ENCODE measurements at places on chromosomes 4 and X.

- no peak for DNase-seq
Observed at GRCh38 chr4:151745481-151746231, 15.2 kb downstream of the GATB start.

DNA sequence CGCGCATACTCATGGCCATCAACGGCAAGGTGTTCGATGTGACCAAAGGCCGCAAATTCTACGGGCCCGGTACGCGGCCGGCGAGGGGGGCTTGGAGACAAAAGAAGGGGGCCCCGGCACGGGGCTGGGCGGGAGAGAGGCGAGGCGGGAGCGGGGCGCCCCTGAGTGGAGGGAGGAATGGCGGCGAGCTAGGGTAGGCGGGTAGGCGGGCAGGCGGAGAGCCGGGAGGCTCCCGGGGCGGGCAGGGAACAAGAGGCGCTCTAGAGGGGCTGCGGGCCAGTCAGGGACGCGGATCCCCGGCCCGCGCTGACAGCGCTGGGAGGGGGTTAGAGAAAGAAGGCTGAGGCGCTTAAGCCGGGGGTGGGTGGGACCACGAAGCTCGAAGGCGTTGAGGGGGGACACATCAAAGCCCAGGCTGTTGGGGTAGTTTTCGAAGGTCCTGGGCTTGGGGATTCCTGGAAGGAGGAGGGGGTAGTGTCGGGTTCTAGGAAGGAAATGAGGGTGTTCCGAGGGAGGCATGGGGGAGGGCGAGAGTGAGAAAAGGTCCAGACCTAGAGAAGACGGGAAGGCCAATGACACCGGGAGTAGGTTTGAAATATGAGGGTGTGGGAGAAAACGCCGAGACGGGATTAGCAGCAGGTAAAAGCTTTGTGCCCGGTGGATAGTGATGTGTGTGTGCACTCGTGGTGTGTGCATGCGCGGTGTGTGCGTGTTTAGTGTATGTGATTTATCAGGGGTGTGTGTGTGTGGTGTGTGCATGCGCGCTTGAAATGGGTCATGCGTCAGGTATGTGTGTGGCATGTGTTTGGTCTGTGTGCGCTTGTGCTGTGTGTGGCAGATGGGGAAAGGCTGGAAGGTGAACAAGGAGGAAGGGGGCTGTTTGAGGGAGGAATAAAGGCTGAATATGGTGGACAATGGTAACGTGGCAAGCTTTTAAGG lies 807 bp downstream of the PGRMC1 start:
- no peak for DNase-seq

DNA sequence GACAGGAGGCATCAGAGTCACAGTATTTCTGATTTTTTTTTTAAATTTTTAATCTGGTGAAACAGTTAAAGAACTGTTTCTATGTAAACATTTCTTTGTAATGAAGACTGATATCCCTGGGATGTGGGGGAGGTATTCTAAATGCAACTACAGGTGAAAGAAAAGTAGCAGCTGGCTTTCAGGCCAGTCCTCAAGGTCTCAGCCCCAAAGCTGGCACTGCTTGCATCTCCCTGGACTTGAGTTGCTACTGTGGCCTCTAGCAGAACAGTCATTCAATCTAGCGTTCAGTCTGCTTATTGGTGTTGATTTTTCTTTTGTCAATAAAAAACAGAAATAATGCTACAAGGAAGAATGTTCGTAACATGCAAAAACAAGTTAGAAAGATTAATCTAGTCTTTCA lies 4.9 kb downstream of the MBNL3 start:
- DNase-seq = no peak

- DNase-seq = no peak
Observed at GRCh38 chrX:40155589-40156469, 58.1 kb upstream of the BCOR start.

GRCh38 chr4:10416441-10416840 lies 40.8 kb downstream of the ZNF518B start:
- DNase-seq = no peak

GRCh38 chrX:9349572-9350494 lies 115.0 kb upstream of the TBL1X start:
- DNase-seq = no peak

DNA sequence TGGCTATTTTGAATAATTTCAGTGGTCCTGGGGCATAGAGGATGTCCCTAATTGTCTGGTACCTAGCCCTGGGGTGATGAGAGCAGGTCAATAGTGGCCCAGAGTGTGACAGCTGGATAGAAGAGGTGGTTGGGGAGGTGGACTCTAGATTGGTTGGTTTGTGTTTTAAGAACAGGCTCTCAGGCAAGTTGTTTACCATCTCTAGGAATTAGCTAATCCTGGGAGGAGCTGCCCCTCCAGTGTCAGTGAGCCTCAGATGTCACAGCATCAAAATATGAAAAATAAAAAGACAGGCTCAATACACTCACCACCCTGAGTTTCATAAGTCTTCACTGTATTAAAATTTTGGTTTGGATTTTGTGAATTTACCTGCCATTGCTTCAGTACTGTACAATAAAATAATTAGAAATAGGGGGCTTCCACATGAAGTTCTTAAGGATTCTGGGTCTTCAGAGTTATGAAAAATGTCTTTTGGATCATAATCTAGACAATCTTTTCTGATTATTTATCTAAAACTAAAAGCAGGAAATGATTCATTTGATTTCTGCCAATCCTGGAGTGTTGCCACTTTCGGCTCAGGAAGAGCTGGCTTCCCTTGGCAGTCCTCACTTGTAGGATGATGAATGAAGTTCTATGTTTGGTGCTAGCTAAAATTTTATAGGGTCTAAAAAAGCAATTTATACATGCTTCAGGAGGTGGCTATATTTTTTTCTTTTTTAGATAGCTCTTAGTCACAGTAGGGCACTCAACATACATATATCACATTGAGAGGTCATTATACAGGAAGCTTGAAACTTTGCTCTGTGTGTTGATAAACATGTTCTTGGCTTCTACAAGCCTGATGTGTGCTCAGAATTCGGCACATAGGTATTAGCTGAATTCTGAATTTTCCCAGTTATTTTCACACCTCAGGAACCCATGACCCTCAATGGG lies 395.1 kb downstream of the RAB28 start:
- no peak for DNase-seq

DNA sequence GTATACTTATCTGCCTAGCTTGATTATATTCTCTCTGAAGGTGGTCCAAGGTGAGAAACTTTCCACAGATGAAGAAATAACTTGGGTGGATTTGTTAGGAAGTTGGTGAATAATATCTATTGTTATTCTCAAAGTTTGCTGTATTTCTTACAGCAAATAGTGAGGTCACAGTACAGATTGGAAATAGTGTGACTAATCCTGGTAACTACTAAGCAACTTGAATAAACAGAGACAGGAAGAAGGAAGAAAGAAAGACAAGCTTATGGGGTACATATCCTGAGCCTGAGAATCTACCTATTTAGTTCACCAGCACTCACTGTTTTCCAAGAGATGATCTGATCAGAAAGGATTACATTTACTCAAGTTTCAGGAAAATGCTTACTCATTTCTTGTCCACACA lies 1416.1 kb downstream of the RPA4 start:
- no peak for DNase-seq

DNA sequence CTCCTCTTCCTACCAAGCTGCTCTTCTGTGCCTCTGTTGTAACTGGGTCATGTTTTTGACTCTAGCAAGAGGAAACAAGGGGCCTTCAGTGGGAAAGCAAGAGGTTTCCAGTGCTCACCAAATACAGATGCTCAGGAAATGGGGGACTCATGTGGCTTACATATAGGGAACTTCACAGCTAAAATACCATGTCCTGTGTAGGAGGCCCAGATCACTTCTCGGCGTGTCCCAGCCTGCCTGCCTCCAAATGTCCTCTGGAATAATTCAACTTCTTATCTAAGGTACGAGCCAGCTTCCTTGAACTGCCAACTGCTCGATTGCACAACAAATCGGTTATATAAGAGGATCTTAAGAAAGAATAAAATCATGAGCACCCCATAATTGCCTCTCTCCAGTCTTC lies 161.3 kb downstream of the KIT start:
- DNase-seq = no peak

DNA sequence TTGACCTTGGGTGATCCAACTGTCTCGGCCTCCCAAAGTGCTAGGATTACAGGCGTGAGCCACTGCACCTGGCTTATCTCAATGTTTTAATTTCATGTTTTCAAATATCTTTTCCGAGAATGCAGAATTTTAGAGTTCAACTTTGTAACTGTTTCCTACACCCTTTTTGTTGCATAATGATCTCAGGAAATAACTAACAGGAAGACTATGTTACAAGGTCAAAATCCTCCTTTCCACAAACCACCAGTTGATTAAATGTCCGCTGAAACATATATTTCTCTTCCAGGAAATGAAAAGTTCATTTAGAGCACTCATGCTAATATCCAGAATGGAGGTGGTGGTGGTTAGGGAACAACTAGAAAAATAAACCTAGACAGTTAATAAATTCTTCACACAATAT lies 377.8 kb downstream of the PPP4R3C start:
- DNase-seq = no peak

DNA sequence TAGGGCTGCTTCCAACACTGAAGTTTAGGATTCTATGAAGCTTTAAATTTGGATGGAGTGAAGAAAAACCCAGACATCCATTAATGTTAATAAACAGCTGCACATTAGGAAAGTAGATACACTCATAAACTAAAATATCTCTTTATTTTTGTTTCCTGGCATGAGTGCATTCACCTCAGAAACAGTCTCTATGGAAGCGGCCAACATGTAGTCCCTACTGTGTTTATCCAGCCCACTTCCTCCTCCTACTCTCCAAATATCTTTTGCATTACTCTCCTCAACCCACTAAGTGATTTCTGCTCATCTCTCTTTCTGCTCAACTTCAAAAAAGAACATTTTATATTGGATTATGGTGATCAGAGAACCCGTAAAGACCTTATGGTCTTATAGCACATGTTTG lies 180.3 kb upstream of the MXRA5 start:
- no peak for DNase-seq

GRCh38 chr4:81142744-81143143 lies 72.3 kb downstream of the PRKG2 start:
- DNase-seq = no peak

DNA sequence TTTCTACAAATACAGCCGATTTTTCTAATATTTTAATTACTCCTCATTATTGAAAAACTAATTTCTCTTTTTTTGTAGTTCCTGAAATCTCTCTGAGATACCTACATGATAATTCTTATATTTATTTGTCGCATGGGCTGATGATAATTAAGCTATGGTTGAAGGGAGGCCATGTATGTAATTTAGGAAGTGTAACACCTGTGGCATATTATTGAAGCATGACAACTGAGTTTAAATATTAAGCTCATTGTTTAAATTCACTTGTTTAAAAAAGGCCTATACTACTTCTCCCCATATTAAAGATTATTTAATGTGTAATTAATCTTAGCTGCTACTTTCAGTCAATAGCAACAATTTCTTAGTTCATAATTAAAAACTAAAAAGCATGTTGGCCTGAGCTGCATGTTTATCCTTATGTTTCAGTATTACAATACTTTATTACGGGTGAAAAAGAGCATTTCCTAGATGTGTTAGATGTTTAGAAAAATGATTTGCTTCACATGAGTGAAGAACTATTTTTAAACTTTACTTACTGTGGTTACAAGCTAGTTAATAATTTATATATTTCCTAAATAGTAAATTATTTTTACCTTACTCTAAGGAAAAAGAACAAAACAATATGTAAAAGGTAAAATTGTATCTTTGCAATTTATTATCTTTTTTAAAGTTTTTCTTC lies 122.4 kb downstream of the RAP1GDS1 start:
- DNase-seq = no peak

DNA sequence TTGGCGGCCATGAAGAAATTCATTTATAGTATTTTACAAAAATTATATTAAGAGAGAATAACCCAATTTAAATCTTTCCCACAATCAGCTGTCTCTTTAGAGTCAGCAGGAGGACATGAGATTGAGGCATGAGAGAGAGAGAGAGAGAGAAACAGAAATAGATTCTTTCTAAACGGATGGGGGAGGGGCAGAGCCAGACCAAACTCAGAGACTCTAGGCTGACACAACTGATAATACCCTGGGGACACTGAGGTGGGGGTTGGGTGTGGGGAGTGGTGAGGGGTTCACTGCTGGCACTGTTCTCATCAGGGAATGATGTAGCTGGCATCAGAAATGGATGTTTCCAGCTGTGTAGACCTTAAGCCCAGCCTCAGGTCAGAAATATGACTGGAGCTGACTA lies 20.5 kb upstream of the HOPX start:
- no peak for DNase-seq

DNA sequence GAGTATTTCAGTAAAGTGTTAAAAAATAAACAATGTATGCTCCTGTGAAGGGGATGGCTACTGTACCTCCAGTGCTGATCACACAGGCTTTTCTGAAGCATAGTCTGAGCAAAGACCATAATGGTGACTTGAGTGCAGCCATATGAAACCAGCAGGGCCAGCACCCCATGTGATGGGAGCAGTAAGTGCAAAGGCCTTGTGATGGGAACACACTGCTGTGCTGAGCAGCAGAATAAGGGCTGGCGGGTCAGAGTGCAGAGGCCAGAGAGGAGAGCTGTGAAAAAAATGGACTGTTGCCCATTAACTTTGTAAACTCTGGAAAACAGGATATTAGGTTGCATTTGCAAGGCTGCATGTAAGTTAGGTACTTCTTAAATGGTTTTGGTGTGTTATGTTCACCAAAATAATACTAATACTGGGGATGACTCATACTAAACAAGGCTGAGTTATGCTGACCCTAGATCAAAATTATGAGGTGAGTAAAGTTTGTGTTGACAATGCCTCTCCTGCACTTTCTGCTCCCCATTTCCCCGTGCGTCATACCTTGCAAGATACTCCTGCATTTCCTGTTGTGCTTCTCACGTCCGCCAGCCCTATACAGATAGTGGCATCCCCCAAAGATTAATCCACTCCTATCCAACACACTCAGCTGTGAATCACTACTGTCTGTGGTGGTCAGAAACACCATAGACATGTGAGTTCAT lies 67.0 kb upstream of the FAM9A start:
- no peak for DNase-seq

- no peak for DNase-seq
Observed at GRCh38 chr4:42579903-42580302, 77.0 kb downstream of the ATP8A1 start.

DNA sequence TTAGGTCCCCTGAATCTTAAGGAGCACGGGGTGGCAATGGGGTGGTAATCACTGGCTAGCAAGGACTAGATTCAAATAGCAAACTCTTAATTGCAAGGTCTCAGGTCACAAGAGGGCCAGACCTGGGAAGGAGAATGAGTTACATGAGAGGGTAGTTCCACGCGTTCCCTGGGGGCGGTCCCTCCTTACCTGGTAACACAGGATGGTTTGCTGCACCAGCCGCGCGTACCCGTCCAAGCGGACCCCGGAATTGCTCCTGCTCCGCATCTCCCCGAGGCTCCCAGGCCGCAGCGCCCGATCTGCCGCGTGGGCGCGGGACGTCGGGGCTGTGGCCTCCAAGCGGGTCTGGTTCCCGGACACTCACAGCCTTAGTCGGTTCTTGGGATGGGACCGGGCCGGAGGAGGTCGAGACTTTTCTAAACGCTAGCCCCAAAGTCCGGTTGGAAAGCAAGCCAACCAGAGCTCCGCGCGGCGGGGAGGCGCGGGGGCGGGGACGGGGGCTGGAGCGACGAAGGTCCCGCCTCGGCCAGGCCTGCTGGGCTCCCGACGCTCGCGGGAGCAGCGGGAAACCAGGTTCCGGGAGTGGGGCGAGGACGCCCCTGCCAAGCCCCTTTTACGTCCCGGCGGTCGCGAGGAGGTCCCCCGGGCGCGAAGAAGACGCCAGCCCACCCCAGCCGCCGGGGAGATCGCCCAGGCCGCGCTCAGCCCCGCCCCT lies at the start of gene PHKA2:
TSS of gene PHKA2 (minus strand) at position 449 of the 715 bp plus-strand sequence. CDS start at position 267, 182 bp downstream.
- DNase-seq = no peak

Measured in GM19239 (cell line).